ENCODE measurements at places on chromosomes 4 and X.
A peak's percentile ranks its signal among the peaks of the same experiment; 100 is the strongest.

GRCh38 chrX:32289356-32289755, 922.0 kb downstream of the DMD start:
- DNase-seq: no peak

DNA sequence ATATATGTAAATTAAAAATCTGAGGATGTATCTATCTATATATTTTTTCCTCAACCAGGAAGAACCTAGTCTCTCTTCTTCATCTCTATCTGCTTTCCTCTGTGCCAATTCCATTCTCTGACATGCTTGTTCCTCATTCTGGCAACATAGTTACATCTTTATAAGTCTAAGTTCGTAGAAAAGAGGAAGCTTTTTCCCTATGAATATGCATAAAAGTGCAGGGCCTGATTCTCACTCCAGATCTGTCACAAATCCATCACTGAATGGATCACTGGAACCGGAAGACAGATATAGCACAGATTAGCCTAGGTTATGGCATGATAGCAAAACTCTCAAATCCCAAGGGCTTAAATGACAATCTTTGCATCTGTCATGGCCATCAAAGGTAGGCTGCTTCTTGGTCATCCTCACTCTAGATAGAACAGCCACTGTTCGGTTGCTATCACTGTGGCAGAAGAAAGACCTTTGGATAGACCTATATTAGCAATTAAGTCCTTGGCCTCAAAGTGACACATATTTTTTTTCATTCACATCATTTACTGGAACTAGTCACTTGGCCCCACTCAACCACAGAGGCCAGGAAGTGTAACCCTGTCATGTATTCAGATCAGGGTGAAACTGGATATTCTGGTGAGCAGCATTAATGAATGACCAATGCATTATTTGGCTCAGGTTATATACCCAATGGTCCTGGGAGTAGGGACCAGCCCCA, 22.2 kb downstream of the DTHD1 start:
- no peak for DNase-seq

DNA sequence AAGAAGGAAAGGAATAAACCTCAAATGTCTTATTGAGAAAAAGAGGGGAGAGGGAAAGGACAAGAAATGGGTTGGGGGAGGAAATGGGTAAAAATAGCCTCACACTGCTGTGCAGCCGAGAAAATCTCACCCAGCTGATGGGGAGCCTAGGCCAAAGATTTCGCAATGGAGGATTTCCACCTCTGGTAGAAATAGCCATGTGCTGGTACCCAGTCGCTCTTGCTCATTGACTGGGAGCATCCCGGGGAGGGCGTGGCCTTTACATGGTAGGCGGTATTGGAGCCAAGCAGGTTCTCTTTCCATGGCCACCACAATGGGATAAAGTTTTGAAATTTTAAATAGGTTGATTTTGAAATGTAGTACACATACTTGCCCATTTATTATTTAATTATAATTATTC, 255.1 kb upstream of the LDB2 start:
- no peak for DNase-seq

GRCh38 chrX:17674601-17675000, 62.7 kb upstream of the SCML1 start:
- DNase-seq: peak; percentile 14

DNA sequence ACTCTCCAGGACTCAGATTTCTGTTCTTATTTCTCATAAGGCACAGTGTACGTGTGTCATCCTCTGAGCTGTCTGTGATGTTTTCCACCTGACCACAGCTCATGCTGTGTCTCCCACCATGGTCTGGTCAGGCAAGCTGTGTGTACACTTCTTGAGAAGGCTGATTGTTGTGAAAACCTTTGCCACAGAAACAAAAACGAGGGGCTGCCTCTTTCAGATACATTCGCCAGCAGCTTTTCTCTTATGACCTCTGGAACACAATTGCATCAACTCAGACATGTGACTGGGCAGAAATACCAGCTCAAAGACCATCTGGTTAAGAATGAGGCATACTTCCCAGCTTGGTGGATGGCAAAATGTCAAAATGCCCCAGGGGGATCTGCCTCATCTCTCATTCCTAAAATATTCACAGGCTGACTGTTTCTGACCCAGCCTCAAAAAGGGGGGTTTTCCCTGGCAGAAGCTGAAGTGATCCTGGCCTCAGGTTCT, 46.1 kb downstream of the PGRMC2 start:
- peak; percentile 98 for DNase-seq

DNA sequence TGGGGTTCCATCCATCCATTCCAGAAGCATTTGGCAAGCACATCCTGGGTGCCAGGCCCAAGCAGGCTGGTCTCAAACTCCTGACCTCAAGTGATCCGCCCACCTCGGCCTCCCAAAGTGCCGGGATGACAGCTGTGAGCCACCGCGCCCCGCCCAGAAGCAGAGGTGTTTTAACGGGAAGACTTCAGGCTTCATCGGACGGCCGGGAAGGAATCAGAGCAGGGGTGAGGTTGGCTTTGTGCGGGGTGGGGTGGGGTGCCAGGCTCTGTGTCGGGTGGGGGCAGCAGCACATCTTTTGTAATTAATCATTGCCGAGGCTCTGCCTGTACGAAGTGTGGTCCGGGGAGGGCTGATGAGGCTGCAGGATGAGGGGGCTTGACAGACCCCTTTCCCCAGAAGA, 5.1 kb upstream of the SLC25A6 start:
- DNase-seq: no peak

DNA sequence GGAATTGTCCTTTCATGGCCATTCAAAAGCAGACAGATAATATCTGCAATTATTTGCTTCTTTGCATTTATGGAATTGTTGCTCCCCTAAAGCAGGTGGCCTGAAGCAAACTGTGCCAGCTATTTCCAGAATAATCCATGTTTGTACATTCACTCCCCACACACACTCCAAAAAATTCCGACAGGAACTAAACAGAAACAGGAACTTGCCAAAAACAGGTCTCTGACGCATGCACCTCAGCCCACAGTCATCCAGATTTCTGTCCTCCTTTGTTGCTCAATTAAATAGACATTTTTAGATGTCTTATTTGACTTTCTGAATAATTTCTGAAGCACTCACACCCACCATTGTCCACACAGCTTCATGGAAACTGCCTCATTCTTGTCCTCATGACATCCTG, 71.5 kb upstream of the EDNRA start:
- DNase-seq: peak; percentile 43

GRCh38 chrX:1224954-1225353, 12.5 kb upstream of the CRLF2 start:
- DNase-seq: no peak

DNA sequence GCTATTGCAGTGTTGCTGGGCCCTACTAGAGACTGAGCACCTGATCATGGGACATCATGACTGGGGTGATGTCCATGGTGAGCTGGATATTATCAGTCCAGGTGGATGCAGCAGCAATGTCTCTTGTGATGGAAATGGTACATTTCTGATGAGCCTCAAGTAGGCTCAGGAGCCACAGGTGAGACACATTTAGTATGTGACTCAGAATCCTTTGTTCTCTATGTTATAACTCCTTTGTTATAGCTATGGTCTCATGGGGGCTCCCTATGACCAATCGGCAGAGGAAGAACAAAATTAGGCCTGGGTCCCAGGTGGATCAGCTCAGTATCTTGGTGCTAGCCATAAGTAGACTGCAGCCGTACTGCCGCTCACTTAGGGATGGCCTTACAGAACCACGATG, 107.9 kb upstream of the FAT1 start:
- no peak for DNase-seq

GRCh38 chr4:167383291-167383690, 149.0 kb upstream of the SPOCK3 start:
- DNase-seq: no peak

DNA sequence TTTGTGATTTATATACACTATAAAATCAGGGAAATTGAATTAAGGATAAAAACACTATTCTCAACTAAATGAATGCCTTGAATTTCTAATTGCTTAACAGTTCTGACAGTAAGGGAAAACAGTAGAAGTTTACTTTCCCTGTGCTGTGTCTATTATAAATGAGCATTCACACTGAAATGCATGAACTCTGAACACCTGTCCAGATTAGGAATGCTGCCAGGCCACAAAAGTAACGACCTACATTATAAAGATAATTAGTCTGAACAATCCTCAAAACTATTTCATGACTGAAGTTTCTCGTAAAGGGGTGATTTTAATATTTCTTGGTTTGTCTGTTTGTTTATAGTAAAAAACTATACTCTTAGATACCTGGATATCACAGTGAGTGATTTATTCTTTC, 2.0 kb downstream of the NDST3 start:
- no peak for DNase-seq

DNA sequence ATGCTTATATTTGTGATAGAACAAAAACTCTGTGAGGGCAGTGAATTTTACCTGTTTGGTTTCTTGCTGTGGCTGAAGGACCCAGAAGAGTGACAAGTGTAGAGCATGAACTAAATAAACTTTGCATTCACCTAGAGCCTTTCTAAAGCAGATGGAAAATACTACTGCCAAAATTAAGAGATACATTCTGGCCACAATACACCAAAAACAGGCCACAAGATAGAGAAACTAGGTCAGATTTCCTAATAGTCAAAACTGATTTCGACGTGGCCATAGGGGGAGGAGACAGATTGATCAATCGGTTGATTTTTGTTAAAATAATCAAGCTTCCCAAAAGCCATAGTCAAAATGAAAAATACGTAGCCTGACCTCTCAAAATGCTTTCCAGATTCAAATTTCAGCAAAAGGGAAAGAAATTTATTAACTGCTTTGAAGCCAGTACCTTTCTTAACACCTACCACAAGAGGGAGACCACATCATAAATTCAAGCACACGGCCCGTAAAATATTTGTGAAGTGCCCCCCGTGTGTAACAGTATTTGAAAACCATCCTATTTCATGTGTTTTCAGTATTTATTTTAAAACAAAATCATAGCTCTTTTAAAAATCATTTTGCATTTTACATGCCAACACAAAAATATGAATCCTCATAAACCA, 132.4 kb downstream of the CORIN start:
- peak; percentile 44 for DNase-seq

GRCh38 chr4:26346203-26346620, 25.4 kb downstream of the RBPJ start:
- no peak for DNase-seq

DNA sequence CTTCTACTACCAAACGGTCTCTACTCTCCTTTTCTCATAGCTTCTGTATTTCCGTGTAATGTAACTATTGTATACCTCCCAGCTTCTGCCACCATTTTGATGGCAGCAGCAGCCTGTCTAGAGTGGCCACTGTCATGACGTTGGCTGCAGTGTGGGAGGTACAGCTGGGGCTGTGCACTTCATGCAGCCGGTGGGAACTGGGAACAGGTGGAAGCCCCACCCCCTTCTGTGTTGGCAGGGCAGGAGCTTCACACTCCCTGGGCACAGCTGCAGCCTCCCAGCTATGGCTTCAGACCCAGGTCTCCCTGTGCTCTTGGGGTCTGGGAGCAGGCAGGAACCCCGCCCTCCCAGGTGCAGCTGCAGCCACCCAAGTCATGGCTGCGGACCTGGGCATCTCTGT, 49.8 kb upstream of the SEC24B start:
- DNase-seq: no peak

GRCh38 chrX:12751887-12752286, 39.3 kb upstream of the PRPS2 start:
- DNase-seq: no peak

GRCh38 chrX:39613482-39613995, 484.2 kb downstream of the BCOR start:
- DNase-seq: no peak

GRCh38 chrX:133726211-133726630, 259.2 kb downstream of the GPC3 start:
- DNase-seq: peak; percentile 68

All from fibroblast of upper back skin (primary cell).